ENCODE measurements at places on chromosomes 1 and 21.

DNA sequence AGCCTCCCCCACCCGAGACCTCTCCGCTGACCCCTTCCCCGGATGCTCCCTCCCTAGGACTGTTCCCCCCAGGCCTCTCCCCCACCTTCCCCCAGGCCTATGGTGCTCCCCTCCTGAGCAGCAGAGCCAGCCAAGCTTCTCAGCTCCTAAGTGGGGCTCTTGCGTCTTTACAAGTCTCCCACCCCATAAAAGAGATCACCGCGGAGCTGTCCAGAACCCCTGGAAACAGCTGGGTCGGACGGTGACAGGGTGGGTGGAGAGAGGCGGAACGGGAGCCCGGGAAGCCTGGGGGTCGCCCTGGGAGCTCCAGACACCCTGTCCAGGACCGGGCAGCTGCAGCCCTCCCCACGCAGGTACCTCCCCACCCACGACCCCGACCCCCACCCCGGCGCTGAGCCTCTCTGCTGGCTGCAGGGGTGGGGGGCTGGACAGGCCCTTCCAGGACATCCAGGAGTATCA is 61.2 kb downstream of the WNT9A start:
- no peak for DNase-seq

DNA sequence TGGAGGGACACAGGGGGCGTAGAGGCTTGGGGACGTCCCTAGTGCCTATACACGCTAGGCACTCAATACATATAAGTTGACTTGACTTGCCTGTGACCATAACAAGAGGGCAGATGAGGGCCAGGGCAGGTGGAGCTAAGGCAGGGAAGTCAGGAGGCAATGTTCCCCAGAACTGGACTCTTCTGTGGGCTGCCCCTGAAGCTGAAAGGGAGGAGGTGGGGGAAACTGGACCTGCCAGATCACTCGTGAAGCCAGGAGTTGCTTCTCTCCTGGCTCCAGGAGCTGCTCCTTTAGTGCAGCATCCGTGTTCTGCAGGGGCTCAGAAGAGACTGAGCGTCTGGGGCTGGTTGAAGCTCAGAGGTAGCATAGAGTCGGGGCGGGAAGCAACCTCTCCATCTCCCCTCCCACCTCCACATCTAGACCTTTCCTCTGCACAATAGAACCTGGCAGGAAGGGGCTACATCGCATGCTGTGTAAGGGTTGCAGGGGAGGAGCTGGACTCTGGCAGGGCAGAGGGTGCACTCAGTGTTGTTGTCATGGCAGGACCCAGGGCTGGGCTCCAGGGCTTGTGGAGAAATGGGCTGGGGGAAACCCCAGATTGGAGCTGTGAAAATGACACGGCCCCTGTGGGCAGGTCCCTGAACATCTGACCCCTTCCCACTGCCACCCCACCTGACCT is 2.9 kb upstream of the SEMA4A start:
- DNase-seq, result no peak

- no peak for DNase-seq
Observed at GRCh38 chr1:4489486-4489885, 164.9 kb upstream of the AJAP1 start.

GRCh38 chr1:248841702-248842395 is 3.8 kb downstream of the ZNF672 start:
- peak; percentile 17 for DNase-seq

DNA sequence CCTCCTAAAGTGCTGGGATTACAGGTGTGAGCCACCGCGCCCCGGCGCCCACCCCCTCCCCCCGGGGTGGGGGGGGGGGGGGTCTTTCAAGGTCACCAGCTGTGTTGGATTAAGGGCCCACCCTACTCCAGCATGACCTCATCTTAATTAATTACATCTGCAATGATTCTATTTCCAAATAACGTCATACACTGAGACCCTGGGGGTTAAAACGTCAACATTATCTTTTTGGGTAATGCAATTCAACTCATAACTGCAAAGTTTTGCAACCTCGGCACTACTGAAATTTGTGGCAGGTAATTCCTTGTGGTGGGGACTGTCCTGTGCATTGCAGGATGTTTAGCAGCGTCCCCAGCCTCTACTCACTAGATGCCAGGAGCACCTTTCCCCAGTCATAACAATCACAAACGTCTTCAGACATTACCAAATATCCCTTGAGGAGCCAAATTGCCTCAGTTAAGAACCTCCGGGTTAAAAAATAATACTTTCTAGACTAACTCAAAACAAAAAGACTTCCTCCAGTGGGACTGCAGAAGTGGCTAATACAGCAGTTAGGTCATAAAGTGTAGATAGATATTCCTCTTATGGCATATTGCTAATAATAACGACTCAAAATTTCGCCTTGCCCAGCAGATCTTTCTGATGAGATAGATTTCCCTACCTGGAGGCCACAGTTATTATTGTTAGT is 233.0 kb upstream of the KAZN start:
- no peak for DNase-seq

Measured in renal pelvis (tissue), 12 donors.